Activated CD4-positive, alpha-beta T cell treated with anti-CD3 and anti-CD28 coated beads, Interleukin-2, amount 10 ng/mL, durations not matched to agents 7 days and 5 days (primary cell): ENCODE measurements at places on chromosomes 16 and 17. TPM values are rescaled to one million over a fixed set of nuclear protein-coding genes. Genes with fewer than 3 reads are reported as not detected.

ATP1B2 gene
- total RNA-seq: not detected

TPSG1 gene
- not detected for total RNA-seq

STAT5A gene
- total RNA-seq: 99.5 TPM

DNAAF8 gene
- total RNA-seq: 0.40 TPM

DNA sequence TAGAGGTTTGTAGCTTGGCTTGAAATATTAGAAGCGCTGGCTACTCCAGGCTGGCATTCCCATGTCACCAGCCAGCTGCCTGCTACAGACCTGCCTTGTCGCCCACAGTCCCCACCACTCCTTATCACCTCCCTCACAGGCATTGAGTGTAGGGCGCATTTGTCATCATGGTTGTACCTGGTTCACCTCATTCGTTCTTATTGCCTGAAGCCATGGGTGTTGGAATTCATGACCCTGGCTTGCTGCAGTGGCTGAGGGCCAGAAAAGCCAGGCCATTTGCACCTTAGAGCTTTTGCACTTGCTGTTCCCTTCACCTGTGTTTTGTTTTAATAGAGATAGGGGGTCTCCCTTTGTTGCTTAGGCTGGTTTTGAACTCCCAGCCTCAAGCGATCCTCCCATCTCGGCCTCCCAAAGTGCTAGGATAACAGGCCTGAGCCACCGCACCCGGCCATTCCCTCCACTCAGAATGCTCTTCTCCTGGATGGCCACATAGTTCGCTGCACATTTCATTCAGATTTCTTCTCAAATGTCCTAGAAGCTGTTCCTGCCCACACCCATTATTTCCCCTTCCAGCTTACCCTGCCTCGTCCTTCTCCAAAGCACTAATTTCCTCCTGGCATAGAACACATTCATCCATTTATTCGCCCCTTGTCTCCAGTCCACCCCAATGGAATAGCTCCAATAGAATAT is 97.6 kb downstream of the C16orf78 start:
- DNase-seq: no peak
- peaks cover under 1% of the 10 kb centered on the region for H3K4me1 ChIP-seq
- no peak overlapping the region for H3K4me3 ChIP-seq
- no peaks in the 10 kb centered on the region for H3K27me3 ChIP-seq
- H3K36me3 ChIP-seq: no peaks in the 10 kb centered on the region

- no peak for DNase-seq
- no peaks in the 10 kb centered on the region for H3K27me3 ChIP-seq
- H3K27ac ChIP-seq: peak overlapping the region; percentile 99
- H3K4me3 ChIP-seq: peak overlapping the region; percentile 81
Observed at GRCh38 chr16:17370223-17370707, 100.5 kb downstream of the XYLT1 start.

DNA sequence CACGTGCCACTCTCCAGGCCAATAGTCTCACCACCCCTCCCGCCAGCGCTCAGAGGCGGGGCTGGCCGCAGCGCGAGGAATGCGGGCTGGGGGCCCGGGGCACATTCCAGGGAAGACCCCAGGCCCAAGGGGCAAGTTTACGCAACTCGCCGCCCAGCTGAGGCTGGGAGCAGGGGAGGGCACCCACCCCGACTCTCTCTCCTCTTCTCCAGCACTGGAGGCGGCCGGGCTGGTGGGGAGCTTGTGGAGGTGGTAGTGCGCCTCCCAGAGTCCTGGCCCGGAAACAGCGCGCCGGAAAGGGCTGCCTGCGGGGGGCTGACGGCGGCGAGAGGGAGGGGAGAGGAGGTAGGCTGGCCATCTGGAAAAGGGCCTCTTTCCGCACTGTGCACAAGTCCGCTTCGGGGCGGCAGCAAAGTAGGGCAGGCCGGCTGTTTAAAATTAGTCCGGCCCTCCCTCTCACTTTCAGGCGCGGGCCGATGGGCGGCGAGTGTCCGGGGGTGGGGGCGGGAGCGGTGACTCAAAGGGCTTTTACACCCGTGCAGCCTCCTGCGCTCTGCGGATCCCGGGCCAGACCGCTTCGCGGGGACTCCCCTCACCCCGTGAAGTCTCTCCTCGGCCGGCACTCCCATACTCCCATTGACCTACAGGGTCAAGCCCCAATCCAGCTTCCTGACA is 1.1 kb downstream of the FHOD1 start:
- peak overlapping the region; percentile 91 for H3K4me3 ChIP-seq
- H3K27ac ChIP-seq: peak overlapping the region; percentile 87
- peak; percentile 50 for DNase-seq
- H3K4me1 ChIP-seq: peaks cover 50% of the 10 kb centered on the region
- peaks cover 24% of the 10 kb centered on the region for H3K27me3 ChIP-seq
- H3K36me3 ChIP-seq: no peaks in the 10 kb centered on the region

- H3K27ac ChIP-seq: peak within 1 kb of the TSS; percentile 98
- peaks cover 44% of the 10 kb centered on the region for H3K36me3 ChIP-seq
- peak; percentile 65 for DNase-seq
- peaks cover 68% of the 10 kb centered on the region for H3K4me1 ChIP-seq
- peak within 1 kb of the TSS; percentile 88 for H3K4me3 ChIP-seq
- no peaks in the 10 kb centered on the region for H3K27me3 ChIP-seq
Observed at GRCh38 chr17:48429638-48430586, at the start of gene SKAP1. Gene SKAP1 (minus strand): TSS chr17:48430214.

DNA sequence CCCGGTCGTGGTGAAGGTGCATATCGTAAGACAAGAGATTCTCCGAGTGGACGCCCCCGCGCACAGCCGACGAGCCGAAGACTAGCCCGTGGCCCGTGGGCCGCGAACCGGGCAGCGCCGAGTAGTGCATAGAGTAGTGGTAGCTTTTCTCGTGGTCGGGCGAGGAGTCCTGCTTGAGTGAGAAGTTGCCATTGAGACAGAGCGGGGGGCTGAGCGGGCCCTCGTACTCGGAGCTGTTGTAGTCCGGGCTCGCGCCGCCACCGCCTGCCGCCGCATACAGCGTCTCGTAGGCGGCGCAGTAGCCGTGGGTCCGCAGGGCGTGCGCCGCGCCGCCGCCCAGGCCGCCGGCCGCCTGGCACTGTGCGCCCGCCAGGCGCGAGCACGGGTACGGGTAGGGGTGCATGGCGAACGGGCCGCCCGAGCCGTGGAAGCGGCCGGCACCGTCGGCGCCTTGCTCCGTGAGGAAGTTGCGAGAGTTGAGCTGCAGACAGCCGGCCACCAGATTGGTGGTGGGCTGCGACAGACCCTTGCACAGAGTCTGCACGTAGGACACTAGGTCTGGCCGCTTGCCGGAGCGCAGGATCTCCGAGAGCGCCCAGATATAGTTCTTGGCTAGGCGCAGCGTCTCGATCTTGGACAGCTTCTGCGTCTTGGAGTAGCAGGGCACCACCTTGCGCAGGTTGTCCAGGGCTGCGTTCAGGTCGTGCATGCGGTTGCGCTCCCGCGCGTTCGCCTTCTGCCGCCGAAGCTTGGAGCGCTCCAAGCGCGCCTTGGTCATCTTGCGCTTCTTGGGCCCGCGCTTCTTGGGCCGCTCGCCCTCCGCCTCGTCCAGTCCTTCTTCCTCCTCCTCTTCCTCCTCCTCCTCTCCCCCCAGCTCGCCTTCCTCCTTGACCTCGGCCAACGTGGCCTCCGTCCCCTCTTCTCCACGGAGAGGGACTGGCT is 2.0 kb downstream of the NEUROD2 start:
- no peak overlapping the region for H3K27ac ChIP-seq
- H3K27me3 ChIP-seq: peaks cover 76% of the 10 kb centered on the region
- DNase-seq: no peak

DNA sequence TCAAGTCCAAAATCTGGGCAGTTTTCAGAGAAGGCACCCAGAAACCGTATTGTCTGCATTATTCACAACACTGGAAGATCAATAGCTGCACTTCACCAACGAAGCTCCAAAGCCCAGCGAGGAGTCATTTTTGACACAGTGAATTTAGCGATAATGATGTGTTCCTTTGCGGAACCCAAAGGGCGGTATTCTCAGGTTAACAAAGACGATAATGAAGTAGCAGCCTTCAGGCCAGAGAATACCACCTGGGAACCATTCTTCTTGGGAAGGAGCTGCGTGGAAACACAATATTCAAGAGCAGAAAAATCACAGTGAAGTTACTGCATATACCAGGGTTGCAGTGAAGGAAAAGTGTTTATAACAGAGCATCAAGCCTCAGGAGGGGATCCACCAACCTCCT is 381.0 kb downstream of the TOX3 start:
- no peak overlapping the region for H3K27ac ChIP-seq
- no peak for DNase-seq
- no peaks in the 10 kb centered on the region for H3K36me3 ChIP-seq
- H3K4me3 ChIP-seq: no peak overlapping the region
- no peaks in the 10 kb centered on the region for H3K4me1 ChIP-seq

DNA sequence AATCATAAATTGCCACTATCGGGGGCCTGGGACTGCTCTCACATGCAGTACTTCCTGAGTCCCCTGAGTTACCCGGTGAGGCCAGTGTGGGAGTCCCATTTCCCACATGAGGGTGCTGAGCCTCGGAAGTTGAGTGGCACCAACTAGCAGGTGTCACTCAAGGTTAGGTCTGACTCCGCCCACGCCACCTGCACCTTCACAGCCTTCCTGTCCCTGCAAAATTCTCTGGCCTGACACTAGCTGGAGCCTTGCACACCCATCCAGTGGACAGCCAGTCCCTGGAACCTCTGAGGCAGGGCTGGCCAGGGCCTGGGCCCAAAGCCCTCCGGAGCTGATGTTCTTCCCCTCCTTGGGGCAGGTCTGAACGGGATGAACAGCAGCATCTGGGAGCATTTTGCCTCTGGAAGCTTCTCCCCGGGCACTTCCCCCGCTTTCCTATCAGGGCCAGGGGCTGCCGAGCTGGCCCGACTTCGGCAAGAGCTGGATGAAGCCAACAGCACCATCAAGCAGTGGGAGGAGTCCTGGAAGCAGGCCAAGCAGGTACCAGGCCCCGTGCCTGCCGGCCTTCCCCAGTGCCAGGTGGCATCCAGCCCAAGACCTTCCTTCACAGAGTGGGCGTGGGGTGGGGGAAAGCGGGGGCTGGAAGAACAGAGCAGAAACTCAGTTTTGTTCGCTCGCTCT is 21.9 kb downstream of the UNC13D start:
- peaks cover 15% of the 10 kb centered on the region for H3K36me3 ChIP-seq
- peak; percentile 40 for DNase-seq
- peaks cover 27% of the 10 kb centered on the region for H3K4me1 ChIP-seq

DNA sequence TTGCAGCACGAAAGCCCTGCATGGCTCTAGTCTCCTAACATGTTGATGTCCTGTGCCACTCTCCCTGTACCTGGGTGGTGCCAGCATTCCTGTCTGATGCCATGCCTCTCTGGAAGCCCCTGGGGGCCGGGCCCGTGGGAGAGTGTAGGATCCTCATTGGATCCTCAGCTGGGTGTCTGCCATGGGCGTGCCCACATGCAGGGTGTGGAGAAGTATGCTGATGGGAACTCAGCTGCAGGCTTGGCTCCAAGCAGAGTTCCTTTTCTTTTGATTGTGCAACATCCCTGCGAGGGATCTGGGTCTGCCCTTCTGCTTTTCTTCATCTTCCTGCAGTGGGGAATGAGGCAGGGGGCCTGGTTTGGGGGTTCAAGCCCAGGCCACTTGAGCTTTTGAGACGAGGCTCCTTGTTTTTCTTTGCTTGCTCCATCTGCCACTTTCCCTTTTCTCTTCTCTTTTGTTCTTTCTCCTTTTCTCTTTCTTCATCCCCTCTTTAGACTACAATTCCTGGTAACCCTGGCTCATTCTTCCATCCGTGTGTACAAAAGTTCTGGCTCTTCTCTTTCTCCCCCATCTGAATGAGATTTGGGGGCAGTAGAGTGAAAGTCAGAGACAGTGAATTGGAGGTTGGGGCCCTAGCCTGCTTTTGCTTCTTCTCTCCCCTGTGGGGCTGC is 32.9 kb downstream of the KSR1 start:
- H3K27ac ChIP-seq: no peak overlapping the region
- H3K4me1 ChIP-seq: peaks cover 13% of the 10 kb centered on the region
- H3K27me3 ChIP-seq: no peaks in the 10 kb centered on the region
- no peak overlapping the region for H3K4me3 ChIP-seq
- no peak for DNase-seq
- peaks cover 15% of the 10 kb centered on the region for H3K36me3 ChIP-seq

DNA sequence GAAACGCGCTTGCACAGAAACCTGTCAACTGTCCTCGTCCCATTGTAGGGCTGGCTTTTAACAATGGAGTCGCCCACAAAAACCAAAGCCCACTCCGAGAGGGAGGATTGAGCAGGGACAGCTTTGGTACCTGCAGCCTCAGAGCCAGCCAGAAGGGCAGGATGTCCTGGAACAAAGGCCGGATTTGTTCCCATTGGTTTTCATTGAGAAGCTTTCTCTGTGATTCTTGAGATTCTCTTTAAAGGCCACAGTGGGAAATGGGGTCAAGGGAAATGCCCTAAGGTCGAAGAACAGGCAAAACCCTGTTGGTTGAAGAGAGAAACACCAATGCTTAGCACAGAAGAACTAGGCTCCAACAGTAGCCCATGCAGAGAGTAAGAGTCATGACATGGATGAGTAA is 65.4 kb downstream of the C16orf78 start:
- H3K4me1 ChIP-seq: peaks cover 22% of the 10 kb centered on the region
- no peaks in the 10 kb centered on the region for H3K27me3 ChIP-seq
- H3K27ac ChIP-seq: no peak overlapping the region
- DNase-seq: no peak
- H3K36me3 ChIP-seq: no peaks in the 10 kb centered on the region

- H3K27me3 ChIP-seq: peaks cover 28% of the 10 kb centered on the region
- DNase-seq: peak; percentile 42
- no peaks in the 10 kb centered on the region for H3K36me3 ChIP-seq
- peak overlapping the region; percentile 78 for H3K27ac ChIP-seq
- peaks cover 45% of the 10 kb centered on the region for H3K4me1 ChIP-seq
Observed at GRCh38 chr17:34389126-34389750, 26.2 kb upstream of the CCL1 start.

- no peak overlapping the region for H3K27ac ChIP-seq
- DNase-seq: no peak
- no peaks in the 10 kb centered on the region for H3K4me1 ChIP-seq
Observed at GRCh38 chr17:52674686-52675085, 516.2 kb upstream of the CA10 start.

DNA sequence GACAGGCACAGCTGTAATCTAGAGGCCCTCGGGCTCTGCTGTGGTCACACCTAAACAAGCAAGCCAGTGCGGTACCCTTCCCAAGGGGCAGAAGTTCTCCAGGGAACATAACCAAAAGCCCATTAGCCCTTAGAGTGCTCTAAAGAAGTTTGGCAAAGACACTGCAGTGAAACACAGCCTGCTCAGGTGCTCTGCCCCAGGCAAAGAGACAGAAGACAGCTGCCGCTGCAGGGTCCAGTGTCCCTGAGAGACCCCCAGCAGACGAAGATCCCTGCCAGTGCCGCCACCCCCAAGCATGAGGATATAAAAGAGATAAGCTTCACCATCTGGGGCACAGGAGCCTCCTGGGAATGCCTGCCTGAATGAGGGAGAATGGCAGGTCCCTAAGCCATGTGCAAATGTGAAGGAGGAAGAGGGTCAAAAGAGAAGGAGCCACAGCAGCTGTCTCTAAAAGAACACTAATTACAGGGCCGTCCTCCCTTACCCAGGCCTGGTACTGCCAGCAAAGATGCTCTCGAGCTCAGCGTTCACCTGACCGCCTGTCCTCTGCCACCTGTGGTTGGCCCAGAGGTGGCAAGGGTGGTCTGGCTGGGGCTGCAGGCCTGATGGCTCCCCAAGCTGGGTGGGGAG is 29.7 kb downstream of the CUEDC1 start:
- H3K4me3 ChIP-seq: no peak overlapping the region
- no peak for DNase-seq
- H3K4me1 ChIP-seq: peaks cover 20% of the 10 kb centered on the region
- peaks cover 2% of the 10 kb centered on the region for H3K36me3 ChIP-seq
- H3K27ac ChIP-seq: no peak overlapping the region
